ENCODE measurements at places on chromosomes 7 and 10. TPM values are rescaled to one million over a fixed set of nuclear protein-coding genes. Genes with fewer than 3 reads are reported as not detected.

DNA sequence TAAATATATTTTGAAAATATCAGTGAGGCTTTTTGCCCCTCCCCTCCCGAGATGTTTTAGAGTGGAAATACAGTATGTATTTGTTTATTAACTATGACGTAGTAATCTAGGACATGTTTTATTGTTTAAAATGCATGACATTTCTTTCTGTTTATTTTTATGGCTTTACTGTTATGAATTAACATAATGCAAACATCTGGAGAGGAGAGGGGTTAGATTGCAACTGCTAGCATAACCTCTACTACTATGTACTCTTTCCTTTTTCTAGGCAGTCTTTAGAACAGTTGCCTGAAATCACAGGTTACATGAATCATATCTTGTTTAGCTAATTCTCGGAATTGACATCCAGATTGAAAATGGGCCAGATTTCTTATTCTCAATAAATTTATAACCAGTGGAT, 7.4 kb downstream of the BTAF1 start:
- no peak for DNase-seq

DNA sequence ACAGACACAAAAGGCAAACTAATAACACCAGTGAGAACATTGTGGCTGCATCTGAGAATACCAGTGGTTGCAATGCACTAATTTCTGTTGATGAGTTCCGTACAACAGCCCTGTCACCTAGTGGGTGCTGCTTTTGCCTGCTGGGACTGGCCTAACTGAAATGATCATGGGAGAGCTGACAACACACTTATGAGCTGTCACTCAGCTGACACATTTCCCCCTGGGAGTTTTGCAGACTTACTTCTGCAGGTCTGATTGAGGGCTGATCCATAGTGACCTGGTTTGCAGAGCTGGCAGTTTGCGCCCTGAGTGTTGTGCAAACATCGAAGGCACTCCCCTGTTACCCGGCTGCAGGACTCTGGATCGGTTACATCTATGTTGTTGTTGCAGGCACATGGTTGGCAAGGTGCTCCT, 60.6 kb upstream of the LAMB1 start:
- no peak for DNase-seq

- no peak for DNase-seq
These were observed 77.0 kb upstream of the TMEM72 start for GRCh38 chr10:44834131-44834530.

The CALHM3 gene
- not detected for total RNA-seq

DNA sequence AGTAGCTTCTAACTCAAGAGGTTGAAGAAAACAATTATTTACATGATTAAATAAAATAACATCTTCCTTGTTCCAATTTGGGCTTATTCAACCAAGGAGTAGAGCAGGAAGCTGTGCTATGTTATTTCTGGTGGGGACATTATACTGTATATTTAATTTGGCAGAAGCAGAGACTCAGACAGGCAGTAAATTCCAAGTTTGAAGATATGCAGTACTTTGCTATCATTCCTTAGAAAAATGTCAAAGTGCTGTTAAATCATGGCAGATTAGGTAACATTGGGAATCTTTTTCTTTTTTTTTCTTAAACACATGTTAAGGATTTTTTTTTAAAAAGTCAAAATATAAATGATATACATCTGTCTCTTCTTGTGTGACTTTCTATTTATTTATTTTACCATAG, 190.1 kb downstream of the SUGCT start:
- no peak for DNase-seq

- DNase-seq, result no peak
These were observed 15.2 kb downstream of the PALD1 start for GRCh38 chr10:70493660-70494234.

GRCh38 chr7:87567052-87567451, 33.6 kb downstream of the ABCB1 start:
- no peak for DNase-seq

The VAX1 gene
- not detected for total RNA-seq

DNA sequence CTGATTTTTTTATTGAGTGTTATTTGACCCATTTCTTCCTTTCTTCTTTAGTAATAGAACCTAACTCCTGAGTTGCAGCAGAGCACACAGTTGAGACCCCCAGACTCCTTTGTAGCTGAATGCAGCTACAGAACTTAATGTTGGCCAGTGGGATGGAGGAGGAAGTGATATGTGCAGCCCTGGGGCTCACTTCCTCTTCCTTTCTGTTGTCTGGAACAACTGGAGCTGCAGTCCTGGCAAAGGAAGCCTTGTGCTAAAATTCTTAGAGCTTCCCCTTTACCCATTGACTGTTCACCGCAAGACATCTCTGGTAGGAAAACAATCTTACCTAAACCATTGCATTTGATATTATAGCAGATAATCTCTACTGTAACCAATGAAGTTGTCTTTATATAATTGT, 86.6 kb downstream of the ITGB8 start:
- no peak for DNase-seq

DNA sequence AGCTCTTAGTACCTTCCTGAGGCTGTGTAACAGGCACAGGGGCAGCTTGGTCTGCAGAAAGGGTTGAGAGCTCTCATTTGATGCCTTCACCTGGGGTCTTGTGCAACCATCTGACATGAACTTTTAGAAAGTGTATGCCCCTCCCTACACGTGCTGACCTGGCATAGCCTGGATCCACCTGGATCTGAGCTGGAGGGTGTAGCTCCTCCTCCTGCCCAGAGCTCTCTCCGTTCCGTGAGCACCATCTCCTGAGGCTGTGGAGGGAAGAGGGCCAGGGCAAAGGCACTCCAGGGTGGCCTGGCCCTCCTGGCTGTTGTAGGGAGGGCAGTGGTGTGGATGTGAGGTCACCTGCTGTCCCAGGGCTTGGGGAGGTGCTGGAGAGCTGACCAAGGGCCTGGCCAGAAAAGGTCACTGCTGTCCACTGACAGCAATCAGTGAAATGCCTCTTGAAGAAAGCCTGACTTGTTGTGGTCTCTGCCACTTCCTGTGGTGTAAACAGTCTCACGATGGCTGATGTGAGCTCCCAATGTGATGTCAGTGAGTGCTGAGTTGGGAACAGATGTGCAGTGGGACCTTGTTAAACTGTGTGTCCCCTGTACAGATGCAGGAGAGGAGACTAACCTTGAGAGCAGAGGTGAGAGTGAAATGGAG, 23.0 kb downstream of the AMZ1 start:
- no peak for DNase-seq

DNA sequence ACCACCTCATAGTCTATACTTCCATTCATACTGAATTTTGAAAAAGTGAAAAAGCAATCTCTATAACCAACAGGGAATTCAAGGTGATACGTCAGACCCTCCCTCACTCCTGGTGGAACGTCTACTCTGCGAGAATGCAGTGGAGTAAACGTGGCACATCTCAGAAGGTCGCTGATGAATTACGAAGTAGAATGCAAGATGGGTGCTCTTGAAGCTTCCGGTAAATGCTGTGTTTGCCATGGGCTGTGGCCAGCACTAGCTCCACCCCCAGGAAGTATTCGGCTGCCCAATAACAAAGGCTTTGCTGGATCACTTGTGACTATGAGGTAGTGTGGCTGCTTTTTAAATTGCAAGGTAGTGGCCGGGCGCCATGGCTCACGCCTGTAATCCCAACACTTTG, 226.0 kb downstream of the PRPF18 start:
- DNase-seq, result no peak

DNA sequence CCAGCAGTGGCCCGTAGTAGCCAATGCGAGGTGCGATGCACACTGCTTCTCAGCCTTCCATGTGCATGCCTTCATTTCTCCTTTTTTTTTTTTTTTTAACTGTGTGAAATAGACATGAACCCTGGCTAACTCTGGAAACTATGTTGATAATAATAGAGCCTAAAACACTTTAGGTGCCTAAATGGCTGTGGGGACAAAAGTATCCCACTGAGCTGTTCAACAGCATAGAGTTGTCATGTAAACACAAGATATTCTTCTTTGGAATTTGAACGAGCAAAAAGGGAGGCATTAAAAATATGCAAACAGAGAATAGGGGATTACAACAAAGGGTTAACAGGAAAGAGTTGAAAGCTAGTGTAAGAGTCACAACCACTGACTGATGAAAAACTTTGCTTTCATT, 162.1 kb upstream of the NOBOX start:
- DNase-seq, result no peak

DNA sequence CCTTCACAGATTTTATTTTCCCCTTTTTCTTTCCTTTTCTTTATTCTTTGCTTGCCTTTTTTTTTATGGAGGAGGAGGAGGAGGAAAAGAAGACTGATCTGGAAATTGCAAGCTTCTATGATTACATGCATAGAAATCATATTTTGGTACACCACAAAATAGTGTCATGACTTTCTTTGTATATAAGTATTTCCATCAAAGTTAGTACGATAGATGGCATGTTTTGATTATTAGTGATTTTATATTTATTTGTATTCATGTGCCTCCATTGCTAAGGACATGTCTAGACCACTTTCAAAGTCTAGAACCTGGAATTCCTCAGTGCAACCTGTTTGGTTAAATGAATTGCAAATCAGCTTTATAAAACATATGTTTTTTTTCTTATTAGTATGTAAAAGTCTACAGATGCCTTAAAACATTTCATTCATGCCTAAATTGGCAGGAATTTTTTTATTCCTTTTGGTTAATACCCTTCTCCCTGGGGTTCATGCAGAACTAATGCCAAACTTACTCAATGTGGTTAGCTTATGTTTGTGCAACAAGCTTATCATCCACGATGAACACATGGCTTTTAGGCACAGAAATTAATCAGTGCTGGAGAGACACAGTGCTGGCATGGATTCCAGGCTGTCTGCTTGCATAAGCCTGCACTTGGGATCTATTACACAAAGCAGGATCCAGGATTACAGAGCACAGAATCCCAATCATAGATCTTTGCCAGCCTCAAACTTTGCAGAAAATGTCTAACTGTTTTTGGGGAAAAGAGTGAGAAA, 213.1 kb downstream of the CHRM2 start:
- DNase-seq, result peak; percentile 80

DNA sequence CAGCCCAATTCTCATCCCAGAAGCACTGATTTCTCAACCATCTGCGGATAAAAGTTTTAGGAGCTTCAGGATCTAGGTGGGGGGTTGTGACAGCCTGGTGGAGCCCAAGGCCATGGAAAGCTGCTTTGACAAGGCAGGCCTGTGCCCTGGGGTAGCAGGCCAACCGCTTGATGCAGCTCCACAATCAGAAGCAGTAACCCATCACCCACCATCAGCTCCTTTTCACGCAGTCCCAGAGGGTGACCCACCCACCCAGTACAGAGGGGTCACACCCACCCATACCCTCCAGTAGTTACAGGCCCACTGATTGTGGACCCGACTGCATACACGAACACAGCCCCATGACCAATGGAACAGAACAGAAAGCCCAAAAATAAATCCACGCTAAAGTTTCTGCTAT, 253.9 kb downstream of the AHR start:
- DNase-seq, result no peak

DNA sequence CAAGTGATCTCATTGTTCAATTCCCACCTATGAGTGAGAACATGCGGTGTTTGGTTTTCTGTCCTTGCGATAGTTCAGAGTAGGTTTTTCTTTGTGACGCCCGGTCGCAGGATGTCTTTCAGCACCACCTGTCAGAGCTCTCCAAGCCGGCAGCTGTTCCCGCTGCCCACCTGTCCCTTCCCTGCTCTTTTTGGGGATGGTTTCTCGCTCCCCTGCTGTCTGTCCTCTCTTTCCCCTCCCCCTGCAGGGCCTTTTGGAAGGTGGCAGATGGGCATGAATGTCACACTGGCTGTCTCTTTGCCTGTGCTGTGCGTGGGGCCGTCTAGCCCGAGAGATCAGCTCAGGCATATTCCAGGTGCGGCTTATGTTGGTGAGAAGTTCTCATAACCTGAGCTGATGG, 137.0 kb downstream of the GRK5 start:
- no peak for DNase-seq

DNA sequence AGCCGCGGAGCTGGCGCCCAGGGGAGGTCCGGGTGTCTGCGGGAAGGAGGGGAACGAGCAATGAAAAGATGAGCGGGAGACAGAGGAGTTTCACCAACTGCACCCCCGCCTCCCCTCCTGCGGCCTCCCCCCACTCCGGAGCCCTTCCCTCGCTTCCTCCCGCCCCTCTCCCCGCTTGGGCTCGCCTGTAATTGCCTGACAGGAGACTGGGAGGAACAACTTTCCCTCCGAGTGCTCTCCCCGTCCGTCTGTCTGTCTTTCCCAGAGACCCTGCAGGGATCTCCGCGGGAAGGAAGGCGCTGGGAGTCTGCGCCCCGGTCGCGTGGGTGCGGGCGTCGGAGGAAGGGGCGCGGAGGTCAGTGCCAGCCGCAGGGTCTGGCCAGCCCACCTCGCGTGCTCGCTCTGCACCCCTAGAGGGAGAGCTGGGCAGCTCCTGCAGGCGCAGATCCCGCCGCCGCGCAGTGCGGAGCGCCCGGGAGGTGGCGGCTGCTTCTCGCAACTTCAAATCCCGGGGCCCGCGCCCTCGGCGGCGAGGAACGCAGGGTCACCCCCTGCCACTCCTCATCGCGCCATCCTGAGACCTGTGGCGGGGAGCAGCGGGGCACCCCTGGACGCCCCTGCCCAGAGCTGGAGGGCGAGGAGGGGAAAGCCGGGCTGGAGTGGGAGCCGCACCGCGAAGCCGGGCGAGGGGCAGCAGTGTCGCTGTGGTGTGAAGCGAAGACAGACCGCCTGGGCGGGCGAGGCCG, 511 bp upstream of the NRP1 start:
- DNase-seq, result peak; percentile 88

GRCh38 chr7:158537516-158537882, 50.1 kb downstream of the PTPRN2 start:
- no peak for DNase-seq

The CDHR1 gene
- 0.32 TPM for total RNA-seq

- DNase-seq, result no peak
These were observed 379.1 kb upstream of the GALNT17 start for GRCh38 chr7:70752794-70753241.

DNA sequence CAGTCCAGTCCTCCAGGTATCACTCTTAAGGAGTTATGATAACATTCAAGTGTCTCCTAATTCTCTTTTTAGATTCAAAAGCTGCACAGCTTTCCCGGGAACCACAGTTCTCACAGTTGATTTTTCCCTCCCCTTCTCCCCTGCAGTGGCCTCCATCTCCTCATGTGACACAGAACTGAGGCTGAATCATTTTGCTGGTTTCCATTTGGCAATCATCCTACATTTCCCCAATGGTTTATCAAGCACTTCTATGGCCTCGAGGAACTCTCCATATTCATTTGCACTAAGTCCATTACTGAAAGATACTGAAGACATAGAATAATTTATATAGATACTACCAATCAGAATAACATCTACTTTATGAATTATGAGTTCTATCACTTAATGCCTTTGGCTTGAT, 484.9 kb downstream of the GPAM start:
- DNase-seq, result no peak

GRCh38 chr7:77235276-77235675, 35.7 kb upstream of the FGL2 start:
- no peak for DNase-seq

The CDC14C gene
- total RNA-seq, result not detected

Measured in left ventricle myocardium superior (tissue), 1 donor.